ENCODE measurements at places on chromosomes 6 and 20.

- ATAC-seq, result no peak
- H3K27me3 ChIP-seq, result peaks cover 67% of the 10 kb centered on the region
- H3K4me1 ChIP-seq, result peaks cover 13% of the 10 kb centered on the region
- no peak overlapping the region for H3K4me3 ChIP-seq
Measured at GRCh38 chr20:39110819-39111136, 148.6 kb downstream of the DHX35 start.

DNA sequence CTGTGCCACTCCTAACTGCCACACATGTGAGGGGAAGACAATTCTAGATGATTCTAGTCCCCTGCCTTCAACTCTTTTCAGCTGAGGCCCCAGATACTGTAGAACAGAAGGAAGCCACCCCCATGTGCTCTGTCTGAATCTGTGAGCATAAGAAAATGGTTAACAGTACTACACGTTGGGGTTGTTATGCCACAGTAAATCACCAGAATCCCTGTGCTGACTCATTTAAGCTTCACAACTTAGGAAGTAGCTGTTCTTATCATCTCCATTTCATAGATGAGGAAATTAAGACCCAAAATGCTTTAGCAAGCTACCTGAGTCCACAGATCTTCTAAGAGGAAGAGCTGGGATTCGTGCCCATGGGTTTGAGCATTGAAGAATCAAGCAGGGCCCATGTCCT lies 27.4 kb upstream of the SCRT2 start:
- no peak overlapping the region for H3K27ac ChIP-seq
- H3K4me3 ChIP-seq, result no peak overlapping the region
- H3K27me3 ChIP-seq, result peaks cover 42% of the 10 kb centered on the region
- no peak for ATAC-seq
- no peaks in the 10 kb centered on the region for H3K36me3 ChIP-seq

- no peak overlapping the region for H3K4me3 ChIP-seq
- H3K4me1 ChIP-seq, result no peaks in the 10 kb centered on the region
- ATAC-seq, result no peak
- H3K27me3 ChIP-seq, result no peaks in the 10 kb centered on the region
- no peak overlapping the region for H3K27ac ChIP-seq
- H3K36me3 ChIP-seq, result no peaks in the 10 kb centered on the region
Measured at GRCh38 chr6:69383627-69384026, 413.2 kb downstream of the LMBRD1 start.

DNA sequence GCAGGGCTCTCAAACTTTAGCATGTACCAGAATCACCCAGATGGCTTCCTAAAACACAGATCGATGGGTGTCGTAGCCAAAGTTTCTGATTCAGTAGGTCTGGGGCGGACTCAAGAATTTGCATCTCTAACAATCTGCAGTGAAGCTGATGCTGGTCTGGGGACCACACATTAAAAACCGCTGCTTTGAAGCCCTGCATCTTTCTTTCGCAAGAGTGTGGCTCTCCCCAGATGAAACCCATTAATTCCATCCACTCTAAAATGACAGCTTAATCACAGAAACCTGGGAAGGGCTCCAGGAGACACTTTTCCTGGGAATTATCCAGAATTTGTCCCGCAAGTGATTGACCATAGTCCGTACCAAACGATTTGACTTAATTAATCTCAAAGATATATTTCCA lies 319.8 kb upstream of the PLCB4 start:
- H3K4me1 ChIP-seq, result no peaks in the 10 kb centered on the region
- no peak overlapping the region for H3K4me3 ChIP-seq
- ATAC-seq, result no peak
- no peak overlapping the region for H3K27ac ChIP-seq
- no peaks in the 10 kb centered on the region for H3K36me3 ChIP-seq
- no peaks in the 10 kb centered on the region for H3K27me3 ChIP-seq

GRCh38 chr6:112154711-112155110 lies 67.3 kb downstream of the FAM229B start:
- H3K36me3 ChIP-seq, result no peaks in the 10 kb centered on the region
- H3K27me3 ChIP-seq, result peaks cover 9% of the 10 kb centered on the region
- peaks cover 44% of the 10 kb centered on the region for H3K4me1 ChIP-seq
- H3K27ac ChIP-seq, result no peak overlapping the region

GRCh38 chr6:3712827-3713665 lies 38.5 kb downstream of the PXDC1 start:
- no peaks in the 10 kb centered on the region for H3K4me1 ChIP-seq
- no peaks in the 10 kb centered on the region for H3K27me3 ChIP-seq
- H3K27ac ChIP-seq, result no peak overlapping the region
- peaks cover 33% of the 10 kb centered on the region for H3K36me3 ChIP-seq
- ATAC-seq, result no peak
- no peak overlapping the region for H3K4me3 ChIP-seq

DNA sequence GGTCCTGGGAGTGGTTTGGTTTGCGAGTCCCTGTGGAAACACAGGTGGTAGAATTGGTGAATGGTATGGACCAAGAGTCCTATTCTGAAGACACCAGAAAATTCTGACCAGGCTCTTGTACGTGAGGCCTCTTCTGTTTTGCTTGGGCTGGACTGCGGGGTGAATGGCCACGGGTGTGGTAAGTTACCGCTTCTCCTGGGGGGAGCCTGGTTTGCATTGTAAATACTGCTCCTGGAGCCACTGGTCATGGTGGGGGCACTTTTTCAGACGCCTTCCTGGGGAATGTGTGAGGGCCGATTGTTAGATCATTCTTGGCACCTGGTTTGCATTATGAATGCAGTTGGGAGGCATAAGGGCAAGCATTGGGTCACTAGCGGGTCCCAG lies 25.4 kb upstream of the EPB41L1 start:
- H3K27me3 ChIP-seq, result peaks cover 7% of the 10 kb centered on the region
- no peak overlapping the region for H3K27ac ChIP-seq
- ATAC-seq, result no peak
- H3K36me3 ChIP-seq, result no peaks in the 10 kb centered on the region
- no peak overlapping the region for H3K4me3 ChIP-seq
- H3K4me1 ChIP-seq, result peaks cover 18% of the 10 kb centered on the region

DNA sequence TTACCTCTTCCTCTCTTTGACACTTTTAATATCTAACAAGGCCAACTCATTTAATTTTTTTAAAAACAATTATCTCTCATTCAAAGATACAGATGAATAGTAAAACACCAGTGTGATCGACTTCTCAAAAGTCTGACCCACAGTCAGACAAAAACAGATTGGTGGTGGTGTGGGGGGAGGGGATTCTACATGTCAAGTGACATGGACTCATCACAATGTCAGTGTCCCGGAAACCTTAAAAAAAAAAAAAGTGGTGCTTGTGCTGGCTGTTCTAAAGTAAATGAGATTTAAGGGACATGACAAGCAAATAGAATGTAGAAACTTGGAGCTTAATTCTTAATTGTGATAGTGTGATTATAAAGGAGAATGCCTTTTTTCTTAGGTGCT lies 16.3 kb upstream of the RFPL4B start:
- no peaks in the 10 kb centered on the region for H3K4me1 ChIP-seq
- peaks cover 28% of the 10 kb centered on the region for H3K27me3 ChIP-seq
- H3K27ac ChIP-seq, result no peak overlapping the region
- no peak overlapping the region for H3K4me3 ChIP-seq

Measured in stimulated activated memory B cell treated with anti-CD40 and anti-IgM and Interleukin-4, amounts not matched to agents 10 μg/mL and 1 μg/mL and 100 μg/mL, for 72 hours (primary cell).